Activated CD4-positive, alpha-beta T cell treated with anti-CD3 and anti-CD28 coated beads for 4 hours (primary cell): ENCODE measurements at places on chromosomes 6 and 20.

DNA sequence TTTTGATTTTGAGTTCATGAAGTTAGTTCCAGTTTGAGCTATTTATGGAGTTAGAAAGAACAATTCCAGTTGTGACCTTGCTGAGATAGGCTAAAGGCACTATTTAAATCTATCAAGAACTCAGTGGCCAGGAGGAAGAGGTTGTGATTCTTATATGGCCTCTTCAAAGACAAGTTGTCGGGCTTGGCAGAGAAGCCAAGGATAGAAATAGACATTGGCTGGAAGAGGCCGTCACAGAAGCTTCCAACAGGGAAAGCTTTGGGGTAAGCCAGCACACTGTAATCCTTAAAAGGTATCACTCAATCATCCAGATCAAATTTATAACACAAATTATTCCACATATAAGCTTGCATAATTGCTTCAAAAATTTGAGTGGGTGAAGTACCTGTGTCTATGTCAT, 286.1 kb downstream of the SYNE1 start:
- no peak for DNase-seq

DNA sequence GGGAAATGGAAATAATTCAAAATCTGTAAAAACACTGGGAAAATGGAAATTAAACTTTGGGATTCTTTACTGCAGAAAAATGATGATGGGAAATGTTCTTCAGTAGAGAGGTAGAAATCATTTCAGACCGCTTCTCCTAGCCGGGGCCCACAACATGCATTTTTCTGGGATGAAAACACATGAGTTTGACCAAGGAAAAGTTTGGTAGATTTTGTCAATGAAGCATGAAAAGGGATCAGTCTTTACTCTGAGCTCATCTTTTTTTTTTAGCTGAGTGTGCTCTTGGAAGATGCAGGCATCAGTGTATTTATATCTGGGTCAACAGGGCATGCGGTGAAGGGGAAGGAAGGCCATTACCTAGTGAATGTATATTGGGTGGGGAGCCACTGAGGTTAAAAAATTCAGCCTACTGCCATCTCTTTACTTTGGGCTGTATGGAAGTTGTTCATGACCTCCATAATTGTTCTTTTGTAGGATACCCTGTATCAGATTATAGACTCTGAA, 36.8 kb downstream of the PLCB1 start:
- DNase-seq: no peak

DNA sequence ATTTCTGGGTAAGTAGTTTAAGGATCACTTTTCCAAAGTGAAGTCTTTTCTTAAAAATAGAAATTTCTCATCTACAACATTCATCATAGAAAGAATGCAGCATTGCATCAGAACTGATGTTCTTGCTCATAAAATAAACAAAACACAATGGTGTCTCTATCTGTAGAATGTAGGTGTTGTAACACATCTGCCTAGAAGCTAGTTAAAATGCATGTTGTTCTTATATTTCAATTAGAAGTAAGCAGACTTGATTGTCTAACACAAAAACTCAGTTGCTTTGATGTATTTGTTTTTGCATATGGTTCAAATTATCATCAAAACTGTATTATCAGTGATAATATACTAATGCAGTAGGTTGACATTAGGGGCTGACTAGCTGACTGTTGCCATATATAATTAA, 654.7 kb upstream of the FLRT3 start:
- DNase-seq: no peak

GRCh38 chr20:4584510-4584909, 137.2 kb upstream of the PRND start:
- no peak for DNase-seq

DNA sequence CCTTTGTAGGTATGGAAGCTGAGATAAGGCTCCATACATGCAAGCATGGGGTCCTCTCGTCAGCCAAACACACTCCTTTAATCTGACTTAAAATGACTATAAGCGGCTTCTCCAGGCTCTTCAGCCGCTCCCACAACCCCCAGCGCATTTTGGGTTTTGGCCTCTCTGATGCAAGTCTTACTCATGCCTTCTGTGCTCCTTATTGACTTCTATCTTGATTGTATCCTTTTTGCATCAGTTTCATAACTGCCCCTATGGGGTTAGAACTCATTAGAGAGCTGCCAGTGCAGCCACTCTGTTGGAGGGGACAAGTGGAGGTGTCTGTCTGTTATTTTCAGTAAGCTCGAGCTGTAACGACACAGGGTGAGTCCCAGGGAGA, 70.1 kb upstream of the TAB2 start:
- DNase-seq: no peak

- no peak for DNase-seq
Measured at GRCh38 chr6:36127462-36128016, 2.8 kb upstream of the MAPK13 start.

DNA sequence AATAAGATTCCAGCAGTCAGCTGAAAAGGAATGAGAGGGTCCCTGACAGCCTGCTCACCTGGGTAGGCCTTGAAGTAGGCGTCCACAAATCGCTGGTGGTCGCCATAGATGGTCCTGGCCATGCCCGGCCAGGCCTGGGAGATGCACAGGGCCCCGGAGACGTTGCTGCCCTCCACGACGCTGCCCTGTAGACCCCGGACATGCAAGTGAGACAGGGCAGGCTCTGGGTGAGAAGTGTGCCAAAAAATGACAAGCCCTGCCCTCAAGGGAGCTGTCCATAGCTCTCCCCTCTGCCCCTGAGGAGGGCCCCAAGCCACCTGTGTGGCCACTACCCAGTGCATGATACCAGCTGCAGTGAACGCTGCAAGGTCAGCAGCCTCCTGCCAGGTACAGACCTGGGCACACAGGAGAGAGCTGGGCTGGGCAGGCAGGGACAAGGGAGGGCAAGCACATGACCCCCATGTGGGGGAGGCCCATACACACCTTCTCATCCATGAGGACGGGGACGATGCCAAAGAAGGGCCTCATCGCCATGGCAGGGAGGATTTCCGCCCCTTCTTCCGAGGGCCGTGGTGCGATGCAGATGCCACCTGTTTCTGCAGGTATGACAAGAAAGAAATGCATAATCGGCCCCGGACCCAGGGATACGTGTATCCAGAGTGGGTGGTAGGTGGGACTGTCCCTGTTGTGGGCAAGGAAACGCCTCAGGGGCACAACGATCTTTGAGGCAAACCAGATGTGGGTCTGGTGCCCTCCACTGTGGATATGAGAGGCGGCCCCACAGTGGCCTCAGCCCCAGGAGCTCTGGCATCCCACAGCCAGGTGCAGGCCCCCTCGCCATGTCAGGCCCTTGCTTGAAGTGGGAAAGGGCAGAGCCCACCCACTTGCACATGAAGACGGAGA, 21.2 kb upstream of the APMAP start:
- DNase-seq: no peak

- no peak for DNase-seq
Measured at GRCh38 chr6:24844903-24845302, 46.2 kb upstream of the ARMH2 start.

- DNase-seq: no peak
Measured at GRCh38 chr6:38603496-38603895, 36.2 kb downstream of the BTBD9 start.

- DNase-seq: no peak
Measured at GRCh38 chr6:113683968-113684367, 173.2 kb upstream of the MARCKS start.

DNA sequence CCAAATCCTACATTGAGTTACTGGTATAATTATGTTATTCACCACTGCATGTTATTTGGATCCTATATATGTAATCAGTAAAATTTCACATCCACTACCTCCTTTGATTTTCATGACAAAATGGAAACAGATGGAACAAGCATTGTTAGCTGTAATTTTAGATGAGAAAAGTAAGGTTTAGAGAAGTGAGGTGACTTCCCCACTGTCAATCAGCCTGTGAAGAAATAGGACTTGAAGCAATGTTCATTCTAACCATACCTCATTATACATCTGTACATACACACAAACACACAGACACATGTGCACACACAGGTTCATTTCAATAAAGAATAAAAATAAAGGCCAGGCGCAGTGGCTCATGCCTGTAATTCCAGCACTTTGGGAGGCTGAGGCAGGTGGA, 23.7 kb upstream of the QKI start:
- DNase-seq: no peak
